ENCODE measurements at places on chromosomes 2 and 18.

GRCh38 chr2:38733300-38733971, 17.7 kb downstream of the SRSF7 start:
- DNase-seq: no peak

DNA sequence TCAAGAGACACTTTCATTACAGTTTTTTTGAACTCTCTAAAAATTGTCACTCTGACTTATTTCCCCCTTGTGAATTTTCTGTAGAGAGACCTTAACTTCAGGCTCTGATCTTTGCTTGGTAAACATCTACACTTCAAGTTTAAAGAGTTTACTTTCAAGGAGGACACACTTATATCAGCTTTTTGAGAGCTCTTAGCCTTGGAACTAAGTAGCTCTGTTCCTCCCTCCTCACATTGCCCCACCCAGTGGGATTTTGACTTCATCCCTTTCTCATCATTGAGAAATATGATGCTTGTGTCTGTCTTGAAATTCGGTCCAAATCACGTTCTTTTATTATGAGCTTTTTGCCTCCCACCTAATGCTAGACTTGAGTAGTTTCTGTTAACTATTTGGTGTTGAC, 433.4 kb upstream of the MEIS1 start:
- DNase-seq: no peak

- no peak for DNase-seq
Observed at GRCh38 chr2:222100704-222101699, 197.8 kb downstream of the PAX3 start.

DNA sequence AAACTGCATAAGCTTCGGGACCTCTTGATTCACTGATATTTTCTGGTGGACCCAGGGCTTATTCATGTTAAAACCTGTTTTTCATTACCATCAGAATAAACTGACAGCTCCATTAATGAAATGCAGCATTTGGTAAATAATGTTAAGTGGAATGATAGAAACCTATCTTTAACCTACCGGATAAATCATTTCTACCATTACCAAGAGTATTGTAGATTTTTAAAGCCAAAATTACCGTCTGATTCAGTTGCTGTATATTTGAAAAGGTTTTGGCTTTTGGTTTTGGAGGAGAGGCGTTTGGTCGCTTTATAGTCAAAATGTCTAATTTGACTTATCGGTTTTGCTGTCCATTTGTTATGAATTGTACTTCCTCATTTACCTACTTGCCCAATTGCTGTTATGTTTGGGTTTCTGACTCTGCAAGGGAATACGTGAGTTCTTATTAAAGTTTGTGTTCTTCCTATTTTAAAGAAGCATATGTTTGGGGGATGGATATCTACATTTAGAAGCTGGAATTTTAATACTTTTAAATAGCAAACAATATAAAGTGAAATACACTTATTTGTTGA, 1.0 kb upstream of the CUL3 start:
- no peak for DNase-seq

GRCh38 chr2:37792366-37792765, 120.9 kb upstream of the CDC42EP3 start:
- no peak for DNase-seq

DNA sequence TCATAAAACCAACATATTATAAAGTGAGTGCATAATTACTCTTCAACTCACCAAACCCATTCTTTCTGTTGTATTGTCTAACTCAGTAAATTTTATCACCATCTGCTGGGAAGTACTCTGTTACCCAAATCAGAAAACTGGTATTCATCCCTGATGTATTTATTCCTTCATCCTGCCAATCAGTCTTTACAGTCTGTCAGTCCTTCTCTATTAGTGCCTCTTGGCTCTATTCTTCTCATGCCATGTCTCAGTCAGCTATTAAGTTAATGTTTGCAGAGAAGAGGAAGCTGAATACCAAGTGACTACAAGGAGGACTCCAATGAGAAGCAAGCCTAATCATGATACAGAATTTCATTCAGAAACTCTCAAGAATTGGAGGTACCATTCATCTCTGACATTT, 631.2 kb downstream of the CPS1 start:
- DNase-seq: no peak
